ENCODE measurements at places on chromosomes 13 and 19.

DNA sequence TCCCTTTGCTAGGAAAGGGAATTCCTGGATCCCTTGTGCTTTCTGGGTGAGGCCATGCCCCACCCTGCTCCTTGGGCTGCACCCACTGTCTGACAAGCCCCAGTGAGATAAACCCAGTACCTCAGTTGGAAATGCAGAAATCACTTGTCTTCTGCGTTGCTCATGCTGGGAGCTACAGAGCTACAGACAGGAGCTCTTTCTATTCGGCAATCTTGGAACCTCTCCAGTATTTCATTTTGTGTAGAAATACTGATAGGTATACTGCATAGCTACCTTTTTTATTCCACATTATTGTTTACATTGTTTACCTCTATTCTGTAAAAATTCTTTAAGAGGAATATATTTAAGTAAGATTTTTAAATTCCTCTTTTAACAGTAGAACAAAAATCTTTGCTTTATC lies 302.5 kb upstream of the SLITRK5 start:
- DNase-seq: no peak

DNA sequence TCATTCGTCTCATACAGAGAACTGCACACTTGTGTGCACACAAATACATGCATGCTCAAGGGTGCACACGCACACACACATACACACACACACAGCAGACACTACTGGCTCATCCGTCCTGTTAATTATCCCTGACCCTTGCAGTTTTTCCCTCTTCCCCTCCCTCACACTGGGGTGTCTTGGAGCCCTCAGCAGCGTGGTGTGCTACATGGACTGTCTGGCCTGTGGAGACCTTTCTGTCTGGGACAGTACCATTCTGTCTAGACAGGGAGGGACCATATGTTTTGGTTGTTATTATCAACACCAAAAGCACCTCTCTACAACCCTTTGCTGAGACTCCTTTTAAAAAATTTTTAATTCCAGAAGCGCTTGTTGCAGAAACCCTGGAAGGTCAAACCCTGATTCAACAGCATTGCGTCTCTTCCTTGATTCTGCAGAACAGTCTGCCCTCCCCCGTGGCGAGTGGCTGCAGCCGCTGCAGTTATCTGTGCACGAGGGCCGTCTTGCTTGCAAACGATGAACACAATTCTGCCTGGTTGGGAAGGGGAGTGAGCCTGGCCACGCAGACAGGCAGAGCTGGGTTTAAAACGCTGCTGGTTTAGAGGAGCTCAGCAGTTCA lies 374.0 kb downstream of the IRS2 start:
- DNase-seq: no peak

- DNase-seq: no peak
Measured at GRCh38 chr13:102830646-102831045, 15.2 kb upstream of the ERCC5 start.

DNA sequence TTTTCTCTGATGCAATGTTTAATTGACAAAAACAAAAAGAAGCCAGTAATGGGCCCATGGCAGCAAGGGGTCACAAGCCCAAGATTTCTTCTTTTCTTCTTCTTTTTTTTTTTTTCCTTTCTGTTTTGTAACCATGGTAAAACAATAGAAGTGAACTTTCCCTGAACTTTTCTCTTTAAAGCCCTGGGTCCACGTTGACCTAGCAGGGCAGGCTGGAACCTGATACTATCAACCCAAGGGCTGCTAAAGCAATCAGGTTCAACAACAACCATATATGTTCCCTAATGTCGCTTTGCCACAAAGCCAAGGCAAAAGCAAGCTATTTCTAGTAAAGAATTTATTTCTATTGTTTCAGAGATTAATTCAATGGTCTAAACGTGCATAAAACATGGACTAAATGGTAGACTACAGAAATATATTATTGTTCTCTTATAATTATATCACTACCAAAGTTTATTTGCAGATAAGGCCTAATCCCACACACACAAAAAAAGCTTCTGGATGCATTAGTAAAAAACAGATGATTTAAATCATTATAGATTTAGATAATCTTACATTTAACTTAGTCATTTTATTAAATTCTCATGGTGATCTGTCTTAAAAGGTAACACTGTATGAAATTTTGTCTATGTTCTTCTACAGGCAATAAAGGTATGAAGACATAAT lies 153.9 kb downstream of the DACH1 start:
- DNase-seq: no peak

- no peak for DNase-seq
Measured at GRCh38 chr19:18948075-18948975, 7.3 kb upstream of the HOMER3 start.

DNA sequence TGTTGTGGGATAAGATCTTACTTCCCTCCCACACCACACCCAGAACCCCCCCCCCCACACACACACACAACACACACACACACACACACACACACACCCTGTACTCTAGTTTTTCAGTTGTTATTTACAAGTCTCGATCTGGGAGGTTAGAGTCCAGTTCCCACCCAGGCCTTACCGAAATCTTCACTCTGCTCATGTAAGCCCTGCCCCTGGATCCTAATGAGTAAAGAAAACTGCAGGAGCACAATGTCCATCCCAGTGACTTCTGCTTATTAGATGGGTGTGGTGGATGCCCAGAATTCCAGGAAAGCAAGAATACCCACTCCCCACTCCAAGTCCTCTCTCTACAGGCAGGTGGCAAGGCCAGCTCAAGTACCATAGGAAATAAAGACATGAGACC lies 23.0 kb downstream of the STARD13 start:
- no peak for DNase-seq

- DNase-seq: no peak
Measured at GRCh38 chr19:12513531-12514061, 29.0 kb upstream of the ZNF709 start.

GRCh38 chr19:23515551-23515950 lies 120.3 kb upstream of the ZNF91 start:
- no peak for DNase-seq

DNA sequence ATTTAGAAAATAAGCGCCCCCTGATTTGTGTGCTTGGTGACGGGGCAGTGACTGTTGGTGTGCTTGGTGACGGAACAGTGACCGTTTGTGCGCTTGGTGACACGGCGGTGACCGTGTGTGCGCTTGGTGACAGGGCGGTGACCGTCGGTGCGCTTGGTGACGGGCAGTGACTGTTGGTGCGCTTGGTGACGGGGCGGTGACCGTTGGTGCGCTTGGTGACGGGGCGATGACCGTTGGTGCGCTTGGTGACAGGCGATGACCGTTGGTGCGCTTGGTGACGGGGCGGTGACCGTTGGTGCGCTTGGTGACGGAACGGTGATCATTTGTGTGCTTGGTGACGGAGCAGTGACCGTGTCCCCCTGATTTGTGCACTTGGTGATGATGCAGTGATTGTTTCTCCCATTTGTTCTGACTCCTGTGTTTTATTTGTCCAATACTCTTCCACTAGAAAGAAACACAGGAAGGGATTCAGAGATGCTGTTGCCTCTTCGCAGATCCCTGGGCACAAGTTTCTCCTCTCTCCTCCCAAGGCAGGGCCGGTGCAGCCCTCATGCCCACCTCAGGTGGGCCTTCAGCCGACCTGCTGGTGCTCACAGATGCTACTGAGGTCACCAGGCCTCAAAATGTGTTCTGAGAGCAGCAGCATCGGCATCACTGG lies 128.3 kb downstream of the ATP11A start:
- no peak for DNase-seq

DNA sequence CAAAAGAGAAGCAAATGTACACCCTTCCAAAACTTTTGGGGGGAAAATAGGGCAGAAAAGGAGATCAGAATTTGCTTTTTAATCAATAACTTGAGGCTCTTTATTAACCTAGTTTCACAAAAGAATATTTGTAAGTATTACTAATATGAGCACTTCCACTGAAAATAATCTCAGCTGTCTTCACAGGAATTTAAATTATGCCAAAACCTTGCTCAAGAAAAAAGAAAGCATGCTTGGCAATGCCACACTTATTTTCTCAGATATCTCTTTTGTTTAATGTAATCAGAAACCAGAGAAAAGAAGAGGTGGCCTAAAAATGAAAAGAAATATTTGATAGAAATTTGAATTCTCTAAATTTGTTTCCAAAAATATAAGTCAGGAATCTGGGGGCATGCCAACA lies 234.9 kb upstream of the GPC6 start:
- DNase-seq: no peak

DNA sequence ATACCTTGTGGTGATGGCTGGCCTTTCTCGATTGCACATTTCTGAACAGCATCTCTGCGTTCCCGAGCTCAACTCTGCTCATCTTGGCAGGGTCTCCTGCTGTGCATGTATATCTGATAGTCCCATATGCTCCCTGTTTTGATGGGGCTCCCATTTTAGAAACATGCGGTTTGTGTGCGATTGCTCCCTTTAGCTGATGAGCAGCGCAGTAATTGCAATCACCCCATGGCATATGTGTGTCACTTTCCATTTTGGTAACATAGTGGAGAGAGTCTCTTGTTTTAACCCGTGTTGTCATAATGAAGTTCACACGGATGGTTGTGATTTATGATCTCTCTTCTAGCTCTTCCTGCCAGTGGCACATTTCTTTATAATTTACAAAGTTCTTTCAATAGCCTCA lies 144.7 kb downstream of the MTUS2 start:
- no peak for DNase-seq

- DNase-seq: no peak
Measured at GRCh38 chr19:45186509-45187334, 8.1 kb downstream of the BLOC1S3 start.

DNA sequence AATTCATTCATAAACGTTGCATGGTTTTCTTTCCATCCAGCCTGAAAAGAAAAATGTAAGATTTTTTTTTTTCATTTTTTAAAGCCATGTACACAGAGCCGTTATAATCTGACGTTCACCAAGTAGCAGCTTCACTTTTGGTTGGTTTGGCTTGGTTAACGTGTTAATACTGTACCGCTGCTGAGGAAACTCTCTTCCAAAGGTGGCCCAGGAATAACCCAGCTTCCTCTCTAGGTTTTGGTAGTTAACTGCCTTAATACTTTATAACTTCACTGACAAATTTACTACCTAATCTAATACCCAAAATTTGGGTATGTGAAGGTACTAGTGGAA lies 1.7 kb downstream of the INTS6 start:
- DNase-seq: no peak

GRCh38 chr19:54391589-54392061 lies 23.6 kb upstream of the TTYH1 start:
- DNase-seq: no peak

GRCh38 chr19:42330241-42330711 lies 4.8 kb downstream of the MEGF8 start:
- no peak for DNase-seq

Measured in stimulated activated CD8-positive, alpha-beta memory T cell treated with anti-CD3 and anti-CD28 coated beads, Interleukin-7, amount 100 ng/mL, for 4 hours (primary cell).